Renal cortical epithelial cell (primary cell): ENCODE measurements at places on chromosomes 6 and 20.
A peak's percentile ranks its signal among the peaks of the same experiment; 100 is the strongest.

DNA sequence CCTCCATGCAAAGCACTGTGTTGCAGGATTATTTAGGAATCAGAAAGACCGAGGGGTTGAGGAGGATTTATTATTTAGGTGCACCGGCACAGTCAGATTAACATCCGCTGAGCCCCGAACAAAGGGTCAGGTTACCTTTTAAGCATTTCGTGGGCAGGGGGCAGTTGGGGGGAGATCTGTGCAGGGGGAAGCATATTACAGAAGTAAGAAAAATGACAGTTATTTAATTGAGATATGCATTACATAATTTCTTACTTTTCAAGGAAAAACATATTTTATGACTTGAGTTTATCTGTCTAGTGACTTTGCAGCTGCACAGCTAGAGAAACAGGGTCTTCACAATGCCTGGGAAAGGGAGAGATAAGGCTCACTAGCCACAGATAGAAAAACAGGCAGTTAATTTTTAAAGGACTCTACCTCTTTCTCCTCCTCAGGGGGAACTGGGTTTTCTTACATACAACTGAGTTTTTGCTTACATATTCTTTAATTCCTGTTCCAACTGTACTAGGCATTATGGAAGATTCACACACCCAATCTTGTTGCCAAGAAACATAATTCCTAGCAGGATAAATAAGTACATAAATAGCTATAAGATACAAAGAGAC is 1.7 kb upstream of the HINT3 start:
- DNase-seq: no peak

DNA sequence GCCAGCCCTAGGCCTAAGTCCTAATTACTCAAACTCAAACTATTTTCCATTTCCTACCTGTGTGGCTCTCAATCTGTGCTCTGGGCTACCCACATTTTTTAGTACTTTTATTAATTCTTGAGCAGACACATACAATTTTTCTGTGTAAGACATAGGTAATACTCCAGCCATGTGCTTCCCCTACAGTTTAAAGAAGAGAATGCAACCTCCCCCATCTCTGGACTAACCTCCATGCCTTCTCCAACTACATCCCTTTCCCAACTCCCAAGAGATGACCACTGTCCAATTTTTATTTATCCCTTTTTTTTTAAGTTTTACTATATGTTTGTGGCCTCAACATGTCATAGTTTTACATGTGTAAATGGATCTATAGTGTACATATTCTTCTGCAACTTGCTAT is 5.8 kb downstream of the HMGN4 start:
- no peak for DNase-seq

DNA sequence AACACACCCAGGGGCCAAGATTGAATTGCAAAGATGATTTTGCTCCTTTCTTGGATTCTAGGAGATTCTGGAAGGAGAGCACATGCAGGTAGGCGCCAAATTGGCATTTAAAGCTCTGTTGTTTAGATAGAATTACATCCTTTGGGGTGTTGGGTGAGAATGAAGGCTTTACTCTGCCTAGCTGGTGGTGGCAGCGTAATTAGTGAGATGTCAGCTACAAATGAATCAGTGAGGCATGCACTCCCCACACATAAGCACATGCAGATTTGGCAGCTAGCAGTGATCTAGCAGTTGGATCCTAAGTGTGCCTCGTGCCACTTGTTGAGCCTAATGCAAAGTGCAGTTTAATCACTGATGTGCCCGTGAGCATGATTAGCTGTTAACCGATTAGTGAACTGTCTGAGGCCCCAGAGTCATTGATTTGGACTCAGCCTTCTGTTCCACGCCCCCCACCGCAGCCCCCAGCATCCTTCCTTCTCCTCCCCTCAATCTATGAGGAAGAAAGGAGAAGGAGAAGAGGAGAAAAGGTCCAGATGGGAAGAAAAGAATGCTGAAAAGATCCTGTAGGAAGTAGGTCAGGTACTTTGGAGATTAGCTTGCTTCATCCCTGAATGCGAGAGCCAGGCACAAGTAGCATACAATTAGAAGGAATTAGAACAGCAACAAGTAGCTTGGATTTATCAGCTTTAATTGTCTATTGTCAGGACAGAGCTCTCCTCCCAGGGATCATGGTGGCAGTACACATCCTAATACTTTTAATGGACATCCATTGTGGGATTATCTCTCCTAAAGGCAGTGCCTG is 6.0 kb upstream of the PRDM1 start:
- no peak for DNase-seq

GRCh38 chr6:39167866-39168625 is 53.1 kb upstream of the SAYSD1 start:
- DNase-seq: no peak

GRCh38 chr20:40802886-40803285 is 113.8 kb upstream of the MAFB start:
- DNase-seq: no peak

GRCh38 chr20:58330249-58330648 is 20.7 kb downstream of the RAB22A start:
- DNase-seq: no peak

GRCh38 chr6:51112731-51113130 is 294.1 kb downstream of the TFAP2B start:
- no peak for DNase-seq

- no peak for DNase-seq
Observed at GRCh38 chr6:15044146-15044882, 201.6 kb upstream of the JARID2 start.

- no peak for DNase-seq
Observed at GRCh38 chr6:63355632-63356031, 35.8 kb upstream of the LGSN start.

- no peak for DNase-seq
Observed at GRCh38 chr6:147207837-147208754, 3.9 kb downstream of the STXBP5 start.

- no peak for DNase-seq
Observed at GRCh38 chr6:137676888-137677287, 182.7 kb upstream of the OLIG3 start.

DNA sequence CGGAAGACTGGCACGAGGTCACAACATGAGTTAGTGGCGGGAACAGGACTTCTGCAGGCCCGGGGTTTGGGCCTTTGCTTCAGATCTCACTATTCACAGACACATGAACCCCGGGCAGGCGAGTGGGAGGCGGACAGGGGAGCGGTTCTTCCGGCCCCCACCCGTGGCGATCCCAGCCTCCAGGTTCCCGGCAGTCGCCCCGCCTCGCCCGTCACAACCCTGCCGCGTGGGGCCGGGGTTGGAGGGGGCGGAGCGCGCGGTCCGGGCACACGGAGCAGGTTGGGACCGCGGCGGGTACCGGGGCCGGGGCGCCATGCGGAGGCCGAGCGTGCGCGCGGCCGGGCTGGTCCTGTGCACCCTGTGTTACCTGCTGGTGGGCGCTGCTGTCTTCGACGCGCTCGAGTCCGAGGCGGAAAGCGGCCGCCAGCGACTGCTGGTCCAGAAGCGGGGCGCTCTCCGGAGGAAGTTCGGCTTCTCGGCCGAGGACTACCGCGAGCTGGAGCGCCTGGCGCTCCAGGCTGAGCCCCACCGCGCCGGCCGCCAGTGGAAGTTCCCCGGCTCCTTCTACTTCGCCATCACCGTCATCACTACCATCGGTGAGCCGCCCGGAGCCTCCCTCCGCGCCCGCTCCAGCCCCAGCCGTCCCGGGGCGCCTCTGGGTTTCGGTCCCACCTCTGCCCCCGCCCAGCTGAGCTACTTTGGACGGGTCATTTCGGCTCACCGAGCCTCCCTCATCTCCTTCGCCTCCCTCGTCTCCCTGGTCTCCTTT is at the start of gene KCNK15:
KCNK15 (plus strand) TSS at position 268 of the 769 bp plus-strand sequence; CDS start at position 314, 46 bp downstream.
- no peak for DNase-seq

DNA sequence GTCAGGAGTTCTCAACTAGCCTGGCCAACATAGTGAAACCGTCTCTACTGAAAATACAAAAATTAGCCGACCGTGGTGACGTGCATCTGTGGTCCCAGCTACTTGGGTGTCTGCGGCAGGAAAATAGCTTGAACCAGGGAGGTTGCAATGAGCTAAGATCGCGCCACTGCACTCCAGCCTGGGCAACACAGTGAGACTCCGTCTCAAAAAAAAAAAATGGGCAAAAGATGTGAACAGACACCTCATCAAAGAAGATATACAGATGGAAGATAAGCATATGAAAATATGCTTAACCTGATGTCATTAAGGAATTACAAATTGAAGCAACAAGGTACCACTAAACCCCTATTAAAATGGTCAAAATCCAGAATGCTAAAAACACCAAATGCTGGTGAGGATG is 9.2 kb upstream of the HSPA12B start:
- DNase-seq: no peak

DNA sequence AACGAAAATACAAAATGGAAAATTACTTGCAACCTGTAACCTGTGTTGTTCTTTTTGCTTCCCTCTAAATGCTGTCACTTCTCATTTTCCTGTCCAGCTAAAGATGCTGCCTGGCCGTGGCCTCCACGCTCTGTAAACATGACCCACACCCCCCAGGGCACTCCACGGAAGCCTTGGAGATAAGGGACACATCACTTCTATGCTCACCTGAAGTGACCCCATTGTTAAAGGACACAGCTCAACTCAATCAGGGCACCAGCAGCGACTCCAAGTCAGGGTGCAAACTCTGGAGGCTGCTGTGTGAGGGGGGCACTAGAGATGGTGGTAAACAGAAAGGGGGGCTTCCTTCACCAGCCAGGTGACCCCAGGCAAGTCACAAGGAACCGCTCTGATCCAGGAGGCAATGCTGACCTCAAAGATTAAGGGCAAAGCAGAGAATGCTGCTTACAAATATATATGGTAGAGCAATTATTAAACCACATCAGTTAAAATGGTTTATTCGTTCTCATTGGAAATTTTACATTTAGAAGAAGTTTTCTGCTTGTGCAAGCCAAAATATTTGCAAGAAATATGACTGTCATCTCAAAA is 13.2 kb downstream of the DIDO1 start:
- DNase-seq: no peak

GRCh38 chr20:17630151-17630805 is 51.8 kb downstream of the RRBP1 start:
- DNase-seq: no peak

GRCh38 chr6:43924222-43924702 is 154.3 kb downstream of the VEGFA start:
- DNase-seq: peak; percentile 45

GRCh38 chr6:3405182-3405518 is 51.7 kb downstream of the SLC22A23 start:
- DNase-seq: no peak

DNA sequence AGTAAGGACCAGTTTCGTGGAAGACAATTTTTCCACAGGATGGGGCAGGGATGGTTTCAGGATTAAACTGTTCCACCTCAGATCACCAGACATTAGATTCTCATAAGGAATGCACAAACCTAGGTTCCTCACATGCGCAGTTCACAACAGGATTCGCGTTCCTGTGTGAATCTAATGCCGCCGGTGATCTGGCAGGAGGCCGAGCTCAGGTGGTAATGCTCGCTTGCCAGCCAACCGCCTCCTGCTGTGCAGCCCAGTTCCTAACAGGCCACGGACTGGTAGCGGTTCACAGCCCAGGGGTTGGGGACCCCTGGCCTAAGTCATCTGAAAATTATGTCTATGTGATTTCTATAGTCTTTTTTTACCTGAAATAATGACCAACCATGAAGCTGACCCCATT is 217.5 kb downstream of the TMEM200A start:
- DNase-seq: no peak

GRCh38 chr6:81475646-81476045 is 276.8 kb downstream of the TENT5A start:
- DNase-seq: no peak

DNA sequence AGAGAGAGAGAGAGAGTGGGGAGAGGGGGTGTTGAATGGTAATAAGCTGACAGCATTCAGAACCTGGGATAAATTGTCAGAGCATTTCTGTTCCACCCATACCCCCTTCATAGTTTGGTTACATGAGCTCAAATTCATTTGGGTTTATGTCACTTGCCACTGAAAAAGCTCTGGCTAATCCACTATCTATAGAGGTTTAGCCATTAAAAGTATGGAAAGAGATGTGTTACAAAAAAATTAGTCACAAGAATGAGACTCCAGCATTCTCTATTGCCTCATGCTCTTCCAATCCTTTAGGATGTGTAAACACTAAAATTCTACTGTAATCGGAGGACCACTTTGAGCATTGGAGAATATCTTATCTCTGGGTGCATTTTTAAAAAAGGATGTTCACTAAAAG is 297.6 kb upstream of the TCF21 start:
- DNase-seq: no peak

DNA sequence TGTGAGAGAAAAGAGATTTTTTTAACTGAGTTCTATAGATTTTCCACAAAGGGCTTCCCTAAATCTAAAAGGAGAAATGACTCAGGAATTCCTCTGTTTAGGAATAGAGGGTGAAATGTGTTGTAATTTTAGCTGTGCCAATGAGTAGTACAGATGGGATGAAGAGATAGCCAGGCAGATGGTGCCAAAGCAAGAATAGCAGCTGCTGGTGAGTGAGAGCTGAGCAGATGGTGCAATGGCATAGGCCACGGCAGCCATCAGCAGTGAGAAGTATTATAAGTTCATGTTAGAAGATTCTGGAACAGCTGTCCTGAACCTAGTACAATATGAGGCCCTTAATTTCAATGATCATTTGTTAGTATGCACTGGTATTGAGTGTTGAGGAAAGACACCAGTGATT is 40.2 kb upstream of the CRISP1 start:
- DNase-seq: no peak

GRCh38 chr6:152746172-152746553 is 4.4 kb upstream of the VIP start:
- peak; percentile 88 for DNase-seq

DNA sequence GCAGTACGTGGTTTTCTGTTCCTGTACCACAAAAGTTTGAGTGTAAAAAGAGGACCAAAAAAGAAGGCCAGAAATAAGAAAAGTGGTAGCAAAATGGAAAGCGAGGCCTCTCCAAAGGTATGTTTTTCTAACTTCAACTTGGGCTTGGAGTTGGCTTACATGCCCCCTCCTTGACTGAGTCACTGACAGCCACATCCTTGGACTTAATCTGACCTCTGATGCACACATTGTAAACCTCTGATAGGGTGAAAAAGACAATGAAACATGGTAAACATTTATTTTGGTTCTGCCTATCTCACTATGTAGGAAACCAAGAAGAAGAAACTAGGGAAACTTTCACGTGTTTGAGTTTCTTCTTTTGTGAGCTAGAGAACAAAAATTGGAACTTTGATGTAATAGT is 503.2 kb upstream of the ID4 start:
- peak; percentile 42 for DNase-seq

DNA sequence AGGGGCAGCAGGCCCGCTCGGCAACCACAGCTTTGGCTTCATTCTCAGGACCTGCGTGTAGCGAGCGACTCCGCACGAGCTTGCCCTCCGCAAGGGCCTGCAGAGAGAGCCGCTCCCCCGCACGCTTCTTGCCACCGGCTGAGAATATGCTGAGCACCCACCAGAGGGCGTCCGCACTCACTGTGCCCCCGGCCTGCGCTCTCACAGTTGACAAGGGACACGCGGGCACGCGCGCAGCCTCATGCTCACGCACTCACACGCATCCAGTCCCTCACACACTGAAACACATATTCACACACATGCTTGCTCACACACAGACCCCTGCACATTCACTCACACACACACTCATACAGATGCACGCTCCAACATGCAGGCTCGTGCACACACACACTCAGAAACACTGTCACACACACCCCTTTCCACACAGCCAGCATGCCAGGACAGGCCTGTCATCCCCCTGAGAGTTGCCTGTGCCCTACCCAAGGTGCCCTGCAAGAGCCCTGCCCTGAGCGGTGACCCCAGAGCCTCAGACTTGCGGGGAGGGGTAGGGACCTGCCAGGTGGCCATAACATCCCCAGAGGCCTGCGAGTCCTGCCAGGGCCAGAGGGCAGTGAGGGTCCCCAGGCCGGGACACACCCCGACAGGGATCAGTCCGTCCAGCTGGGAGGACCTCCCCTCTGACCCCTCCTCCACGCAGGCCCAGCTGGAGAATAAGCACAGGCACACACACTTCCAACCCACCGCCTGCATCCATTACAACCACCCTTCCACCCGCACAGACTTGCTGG is 174.1 kb downstream of the BMP7 start:
- no peak for DNase-seq
